Keratinocyte (primary cell): ENCODE measurements at places on chromosomes 1 and 21. TPM values are rescaled to one million over a fixed set of nuclear protein-coding genes. Genes with fewer than 3 reads are reported as not detected.

- no peak for DNase-seq
- no peaks in the 10 kb centered on the region for H3K36me3 ChIP-seq
- no peaks in the 10 kb centered on the region for H3K4me1 ChIP-seq
These were observed 338.6 kb downstream of the TBX15 start for GRCh38 chr1:118649369-118650106.

Gene MYOC
- not detected in 3 replicates for polyA plus RNA-seq

DNA sequence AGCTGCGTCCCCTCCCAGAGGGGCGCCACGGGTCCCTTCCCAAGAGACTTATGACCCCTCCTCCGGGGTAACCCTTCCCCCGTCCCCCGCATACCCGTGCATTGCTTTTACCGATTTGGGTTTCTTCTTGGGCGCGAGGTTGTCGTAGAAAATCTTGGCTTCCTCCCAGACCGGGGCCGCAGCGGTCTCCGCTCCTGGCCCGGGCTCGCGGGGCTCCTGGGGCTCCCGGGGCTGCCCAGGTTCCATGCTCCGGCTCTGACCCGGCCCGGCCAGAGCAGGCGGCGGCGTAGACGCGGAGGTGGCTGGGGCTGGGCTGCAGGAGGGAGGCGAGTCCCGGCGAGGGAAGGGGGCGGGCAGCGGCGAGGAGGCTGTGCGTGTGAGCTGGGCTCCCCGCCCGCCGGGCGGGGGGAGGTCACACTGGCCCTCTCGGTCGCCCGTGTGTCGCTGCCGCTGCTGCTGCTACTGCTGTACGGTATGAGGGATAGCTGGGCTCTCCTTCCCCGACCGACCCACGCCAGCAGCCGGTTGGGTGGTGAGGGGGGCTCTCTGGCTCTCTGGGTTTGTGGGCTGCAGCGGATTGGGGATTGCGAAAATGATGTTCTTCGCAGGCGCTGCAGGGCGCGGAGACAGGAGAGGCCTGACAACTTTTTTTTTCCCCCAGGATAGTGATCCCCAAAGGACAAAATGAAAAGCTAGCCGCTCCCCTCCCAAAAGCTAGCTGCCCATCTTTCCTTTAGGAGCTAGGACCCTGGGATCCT, at the start of gene NT5C1A:
Gene NT5C1A, minus strand, starts transcription at position 315 of the 758 bp plus-strand sequence. Its CDS starts 69 bp downstream, at position 246.
- no peaks in the 10 kb centered on the region for H3K36me3 ChIP-seq
- H3K27me3 ChIP-seq = peaks cover 55% of the 10 kb centered on the region
- no peak within 1 kb of the TSS for H3K4me3 ChIP-seq
- DNase-seq = no peak
- no peaks in the 10 kb centered on the region for H3K4me1 ChIP-seq

- H3K27ac ChIP-seq = no peak overlapping the region
- H3K27me3 ChIP-seq = no peaks in the 10 kb centered on the region
- no peaks in the 10 kb centered on the region for H3K4me1 ChIP-seq
These were observed 79.3 kb downstream of the RPS6KA1 start for GRCh38 chr1:26608895-26609294.

DNA sequence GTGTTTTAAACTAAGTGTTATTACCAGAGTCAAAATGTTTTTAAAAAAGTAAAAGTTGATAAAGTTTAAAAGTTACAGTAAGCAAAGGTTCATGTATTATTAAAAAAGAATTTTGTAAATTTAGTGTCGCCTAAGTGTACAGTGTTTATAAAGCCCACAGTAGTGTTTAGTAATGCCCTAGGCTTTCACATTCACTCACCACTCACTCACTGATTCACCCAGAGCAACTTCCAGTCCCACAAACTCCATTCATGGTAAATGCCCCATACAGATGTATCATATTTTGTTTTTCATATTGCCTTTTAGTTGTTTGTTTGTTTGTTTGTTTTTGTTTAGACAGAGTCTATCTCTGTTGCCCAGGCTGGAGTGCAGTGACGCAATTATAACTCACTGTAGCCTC, 353.8 kb upstream of the PTBP2 start:
- no peak overlapping the region for H3K4me3 ChIP-seq
- H3K4me1 ChIP-seq = peaks cover 20% of the 10 kb centered on the region
- no peak for DNase-seq
- no peaks in the 10 kb centered on the region for H3K36me3 ChIP-seq
- H3K27me3 ChIP-seq = no peaks in the 10 kb centered on the region

DNA sequence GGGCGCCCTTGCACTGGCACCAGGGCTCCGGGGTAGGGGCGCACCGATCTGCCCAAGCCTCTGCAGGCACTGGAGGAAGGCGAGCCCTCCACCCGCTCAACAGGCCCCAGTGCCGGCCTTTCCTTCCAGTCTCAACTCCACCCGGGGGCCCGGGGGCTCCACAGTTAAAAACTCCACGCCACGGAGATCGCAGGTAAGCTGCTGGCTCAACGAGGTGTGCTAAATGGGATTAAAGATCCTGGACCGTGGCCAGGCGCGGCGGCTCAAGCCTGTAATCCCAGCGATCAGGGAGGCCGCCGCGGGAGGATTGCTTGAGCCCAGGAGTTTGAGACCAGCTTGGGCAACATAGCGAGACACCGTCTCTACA, 536 bp downstream of the HSF2BP start:
- no peak overlapping the region for H3K27ac ChIP-seq
- H3K36me3 ChIP-seq = peaks cover 8% of the 10 kb centered on the region
- no peak for DNase-seq

GRCh38 chr21:40053007-40053406, 185.8 kb downstream of the PCP4 start:
- no peak overlapping the region for H3K27ac ChIP-seq
- no peak for DNase-seq
- no peaks in the 10 kb centered on the region for H3K36me3 ChIP-seq
- peaks cover 2% of the 10 kb centered on the region for H3K4me1 ChIP-seq

DNA sequence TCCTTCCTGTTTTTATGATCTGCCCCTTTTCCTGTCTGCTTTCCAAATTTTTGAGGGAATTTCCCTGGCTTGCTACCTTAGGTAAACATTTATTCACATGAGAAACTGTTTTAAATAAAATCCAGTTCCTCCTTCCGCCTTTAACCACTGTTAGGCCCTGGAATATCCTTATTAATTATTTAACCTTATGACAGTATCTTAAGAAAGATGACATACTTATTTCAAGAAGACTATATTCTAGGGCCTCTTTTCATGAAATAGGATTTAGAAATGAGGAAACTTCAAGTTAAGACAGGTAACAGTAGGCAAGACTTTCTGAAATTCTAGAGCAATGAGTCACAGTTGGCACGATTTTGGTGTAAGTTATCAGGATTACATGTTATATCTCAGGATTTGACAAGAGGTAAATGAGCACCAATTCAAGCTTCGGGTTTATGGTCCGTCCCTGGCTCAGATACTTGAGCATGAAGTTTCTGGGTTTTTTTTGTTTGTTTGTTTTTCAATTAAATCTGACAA, 2.0 kb upstream of the TNFSF18 start:
- peaks cover 66% of the 10 kb centered on the region for H3K4me1 ChIP-seq
- H3K36me3 ChIP-seq = no peaks in the 10 kb centered on the region
- peak; percentile 71 for DNase-seq
- H3K4me3 ChIP-seq = peak overlapping the region; percentile 36
- H3K27me3 ChIP-seq = no peaks in the 10 kb centered on the region

Gene ERO1B
- polyA plus RNA-seq = 1.5 to 3.1 TPM (median 1.5 TPM) in 3 replicates

- no peak overlapping the region for H3K4me3 ChIP-seq
- no peak overlapping the region for H3K27ac ChIP-seq
- no peak for DNase-seq
- H3K36me3 ChIP-seq = no peaks in the 10 kb centered on the region
- H3K27me3 ChIP-seq = peaks cover 5% of the 10 kb centered on the region
These were observed 144.3 kb downstream of the ZSCAN20 start for GRCh38 chr1:33616780-33617179.

DNA sequence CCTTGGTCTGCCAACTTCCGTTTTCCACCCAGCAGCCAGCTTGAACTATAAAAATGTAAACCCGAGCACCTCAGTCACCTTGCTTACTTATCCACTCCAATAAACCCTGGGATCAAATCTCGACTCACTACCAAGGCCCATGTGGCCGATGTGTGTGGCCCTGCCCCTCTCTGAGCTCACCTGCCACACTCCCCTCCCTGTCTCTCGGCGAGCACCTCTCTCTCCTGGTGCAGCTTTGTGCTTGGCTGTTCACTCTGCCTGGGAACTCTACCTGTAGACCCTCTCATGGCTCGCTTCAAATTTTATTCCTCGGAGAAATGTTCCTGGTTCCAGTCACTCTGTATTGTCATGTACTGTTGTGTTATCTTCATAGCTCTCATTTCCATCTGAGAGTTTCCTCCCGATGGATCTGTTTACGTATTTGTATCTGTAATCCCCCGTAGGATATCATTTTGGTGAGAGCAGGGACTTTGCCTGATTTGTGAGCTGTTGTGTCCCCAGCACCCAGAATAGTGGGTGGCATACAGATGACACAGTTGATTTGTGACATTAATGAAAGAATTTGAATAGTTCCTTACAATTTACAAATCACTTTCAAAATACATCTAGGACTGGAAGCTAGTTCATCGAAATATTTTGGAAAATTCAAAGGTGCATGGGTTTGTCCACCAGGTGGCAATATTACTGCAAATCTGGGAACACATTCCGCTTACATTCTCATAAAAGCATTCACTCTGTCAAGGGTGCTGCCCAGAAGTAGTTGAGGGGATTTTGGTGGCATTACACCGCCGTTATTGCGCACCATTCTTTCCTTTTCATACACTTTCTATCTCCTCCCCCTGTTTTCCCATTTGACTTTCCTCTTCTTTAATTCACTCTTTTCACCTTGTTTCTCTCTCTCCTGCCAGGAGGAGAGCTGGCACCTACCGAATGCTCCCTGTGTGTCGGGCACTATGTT, 95.3 kb downstream of the ABCA4 start:
- H3K36me3 ChIP-seq = no peaks in the 10 kb centered on the region
- DNase-seq = no peak
- H3K27ac ChIP-seq = no peak overlapping the region
- H3K4me3 ChIP-seq = no peak overlapping the region

- no peaks in the 10 kb centered on the region for H3K27me3 ChIP-seq
- H3K4me1 ChIP-seq = no peaks in the 10 kb centered on the region
- no peak overlapping the region for H3K4me3 ChIP-seq
- no peaks in the 10 kb centered on the region for H3K36me3 ChIP-seq
- H3K27ac ChIP-seq = no peak overlapping the region
These were observed 111.2 kb downstream of the FASLG start for GRCh38 chr1:172770071-172770470.

GRCh38 chr1:78223417-78224215, 177.8 kb downstream of the GIPC2 start:
- H3K27ac ChIP-seq = no peak overlapping the region
- no peak for DNase-seq
- no peaks in the 10 kb centered on the region for H3K27me3 ChIP-seq
- no peak overlapping the region for H3K4me3 ChIP-seq
- H3K4me1 ChIP-seq = no peaks in the 10 kb centered on the region

Gene OR6N1
- polyA plus RNA-seq = not detected in 3 replicates

- no peaks in the 10 kb centered on the region for H3K36me3 ChIP-seq
- DNase-seq = no peak
- no peaks in the 10 kb centered on the region for H3K27me3 ChIP-seq
- no peaks in the 10 kb centered on the region for H3K4me1 ChIP-seq
- H3K4me3 ChIP-seq = no peak overlapping the region
- no peak overlapping the region for H3K27ac ChIP-seq
These were observed 206.1 kb downstream of the KAZN start for GRCh38 chr1:14804626-14805025.

Gene SUSD4
- polyA plus RNA-seq = 1.6 to 2.0 TPM (median 1.6 TPM) in 3 replicates

Gene SCAF4
- polyA plus RNA-seq = 3.7 to 9.9 TPM (median 7.5 TPM) in 3 replicates

Gene ELF3
- polyA plus RNA-seq = 0.23 to 1.1 TPM (median 0.51 TPM) in 3 replicates

Gene HES5
- 0.33 to 0.44 TPM (median 0.37 TPM) in 3 replicates for polyA plus RNA-seq

GRCh38 chr1:91894036-91894761, 8.2 kb upstream of the TGFBR3 start:
- DNase-seq = no peak
- no peak overlapping the region for H3K4me3 ChIP-seq

GRCh38 chr21:38839328-38840286, 33.9 kb downstream of the ETS2 start:
- no peaks in the 10 kb centered on the region for H3K27me3 ChIP-seq
- no peak for DNase-seq
- H3K36me3 ChIP-seq = no peaks in the 10 kb centered on the region
- peaks cover 47% of the 10 kb centered on the region for H3K4me1 ChIP-seq

Gene HNRNPCL4
- not detected in 3 replicates for polyA plus RNA-seq

- H3K27me3 ChIP-seq = no peaks in the 10 kb centered on the region
- no peaks in the 10 kb centered on the region for H3K36me3 ChIP-seq
- peaks cover 4% of the 10 kb centered on the region for H3K4me1 ChIP-seq
- H3K27ac ChIP-seq = no peak overlapping the region
- DNase-seq = peak; percentile 38
These were observed 65.5 kb downstream of the UBE2U start for GRCh38 chr1:64268653-64269557.

GRCh38 chr1:84619383-84620102, 45.3 kb upstream of the CTBS start:
- H3K27ac ChIP-seq = peak overlapping the region; percentile 69
- H3K4me3 ChIP-seq = peak overlapping the region; percentile 11
- DNase-seq = no peak
- H3K27me3 ChIP-seq = no peaks in the 10 kb centered on the region

GRCh38 chr1:117396074-117396473, 28.8 kb downstream of the MAN1A2 start:
- H3K27ac ChIP-seq = no peak overlapping the region
- H3K4me1 ChIP-seq = no peaks in the 10 kb centered on the region
- no peaks in the 10 kb centered on the region for H3K27me3 ChIP-seq

Gene OR10Z1
- polyA plus RNA-seq = not detected in 3 replicates

Gene PTGS2
- 36.9 to 222 TPM (median 117 TPM) in 3 replicates for polyA plus RNA-seq

Gene OR2T35
- polyA plus RNA-seq = not detected in 3 replicates

DNA sequence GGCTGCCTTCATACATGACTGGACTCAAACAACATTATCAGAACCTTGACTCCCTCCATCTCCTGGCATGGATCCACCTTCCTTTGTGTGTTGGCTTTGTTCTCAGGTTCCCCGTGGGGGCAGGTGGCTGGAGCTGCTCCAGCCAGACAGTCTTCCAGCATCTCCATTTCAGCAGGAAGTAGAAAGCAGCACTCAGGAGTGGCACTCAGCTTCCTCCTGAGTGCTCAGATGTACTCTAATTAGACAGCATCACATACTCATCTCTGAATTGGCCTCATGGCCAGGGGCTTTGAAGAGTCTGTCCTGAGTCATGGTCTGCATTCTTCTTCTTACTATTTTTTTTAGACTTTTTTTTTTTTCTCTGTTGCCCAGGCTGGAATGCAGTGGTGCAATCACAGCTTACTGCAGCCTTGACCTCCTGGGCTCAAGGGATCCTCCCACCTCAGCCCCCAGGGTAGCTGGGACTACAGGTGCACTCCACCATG, 27.9 kb downstream of the OVAAL start:
- no peaks in the 10 kb centered on the region for H3K27me3 ChIP-seq
- peak overlapping the region; percentile 67 for H3K27ac ChIP-seq
- peaks cover 21% of the 10 kb centered on the region for H3K4me1 ChIP-seq
- no peaks in the 10 kb centered on the region for H3K36me3 ChIP-seq

Gene LRRC53
- not detected in 3 replicates for polyA plus RNA-seq

- no peaks in the 10 kb centered on the region for H3K27me3 ChIP-seq
- no peaks in the 10 kb centered on the region for H3K36me3 ChIP-seq
- DNase-seq = no peak
- no peak overlapping the region for H3K4me3 ChIP-seq
- no peak overlapping the region for H3K27ac ChIP-seq
These were observed 176.6 kb upstream of the DAB1 start for GRCh38 chr1:57600424-57600823.

GRCh38 chr1:168477792-168478191, 66.0 kb downstream of the XCL2 start:
- no peaks in the 10 kb centered on the region for H3K36me3 ChIP-seq
- no peaks in the 10 kb centered on the region for H3K27me3 ChIP-seq
- H3K27ac ChIP-seq = peak overlapping the region; percentile 80
- DNase-seq = no peak

Gene OR2G6
- polyA plus RNA-seq = not detected in 3 replicates

Gene GJA5
- polyA plus RNA-seq = 44.0 to 83.1 TPM (median 82.1 TPM) in 3 replicates

- H3K36me3 ChIP-seq = no peaks in the 10 kb centered on the region
- no peak for DNase-seq
- no peaks in the 10 kb centered on the region for H3K27me3 ChIP-seq
- no peaks in the 10 kb centered on the region for H3K4me1 ChIP-seq
These were observed 258.9 kb downstream of the HHAT start for GRCh38 chr1:210587566-210587965.
